ENCODE measurements at places on chromosomes 2 and 18.

DNA sequence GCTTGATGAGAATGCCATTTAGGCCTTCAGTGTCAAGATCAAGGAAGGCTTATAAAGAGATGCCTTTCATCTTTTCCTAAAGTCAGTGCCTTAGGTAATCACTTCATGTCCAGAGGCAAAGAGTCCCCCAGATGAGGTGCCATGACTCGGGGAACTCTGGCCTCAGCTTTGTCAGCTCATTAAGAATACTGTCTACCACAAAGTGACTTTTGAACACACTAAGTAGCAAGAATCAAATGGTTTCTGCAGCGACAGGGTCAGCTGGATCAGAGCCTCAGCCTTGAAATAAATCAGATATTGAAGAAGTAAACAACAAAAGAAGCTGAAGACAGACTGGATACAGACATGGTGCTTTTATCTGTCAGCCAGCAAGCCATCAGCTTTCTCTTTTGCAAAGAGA lies 120.1 kb upstream of the SLC39A10 start:
- DNase-seq, result no peak

DNA sequence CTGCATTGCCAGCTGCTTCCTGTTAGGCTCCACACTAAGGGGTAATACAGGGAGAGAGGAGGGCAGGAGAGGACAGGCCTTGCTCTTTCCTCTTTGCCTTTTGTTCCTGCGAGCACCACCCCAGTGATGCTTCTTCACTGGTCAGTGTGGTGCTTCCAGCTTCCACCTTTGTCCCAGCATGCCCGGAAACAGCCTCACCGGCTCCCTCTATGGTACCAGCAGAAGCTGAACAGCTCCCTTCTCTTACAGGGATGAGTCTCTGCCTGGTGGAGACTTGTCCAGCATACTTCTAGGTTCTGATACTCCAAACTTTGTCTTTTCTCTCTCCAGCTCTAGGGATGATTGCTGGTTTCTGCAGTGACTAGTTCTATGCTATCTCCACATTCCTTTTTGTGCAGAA lies 413.3 kb downstream of the TSN start:
- DNase-seq, result no peak

- DNase-seq, result no peak
Measured at GRCh38 chr2:59181347-59181746, 940.2 kb upstream of the FANCL start.

GRCh38 chr2:137888845-137889244 lies 75.4 kb upstream of the HNMT start:
- no peak for DNase-seq

GRCh38 chr2:189234991-189235390 lies 55.4 kb upstream of the COL5A2 start:
- no peak for DNase-seq

DNA sequence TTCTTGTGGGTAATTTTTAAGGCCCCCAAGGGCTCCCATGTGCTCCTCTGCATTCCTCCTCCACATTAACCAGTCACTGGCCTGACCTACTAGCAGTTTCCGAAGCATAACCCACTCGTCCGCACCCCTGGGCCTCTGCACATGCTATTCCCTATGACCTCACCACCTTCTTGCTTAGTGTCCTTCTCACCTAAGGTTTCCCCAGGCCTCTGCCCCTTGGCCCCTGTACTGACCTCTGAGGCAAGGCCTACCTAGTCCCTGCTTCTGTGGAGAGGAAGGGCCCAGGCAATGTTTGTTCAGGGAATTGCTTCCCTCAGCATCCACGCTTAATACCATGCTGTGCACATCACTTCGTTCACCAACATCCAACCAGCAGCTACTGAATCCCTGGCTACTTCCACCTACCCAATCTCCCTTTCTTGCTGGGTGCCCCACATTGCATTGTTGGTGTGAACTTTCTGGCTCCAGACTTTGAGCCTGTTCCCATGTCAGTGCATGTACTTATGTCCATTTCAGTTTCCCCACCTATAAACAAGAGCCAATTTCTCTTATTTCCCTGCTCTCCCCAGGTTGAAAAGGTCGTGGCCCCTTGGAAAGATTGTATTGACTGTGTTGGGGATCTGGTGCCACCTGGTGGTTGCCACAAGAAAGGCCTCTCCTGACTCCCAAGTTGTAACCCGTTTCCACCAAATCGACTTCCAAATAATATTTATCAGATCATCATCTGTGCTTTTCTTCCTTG lies 19.2 kb upstream of the TMEM177 start:
- DNase-seq, result no peak

- DNase-seq, result no peak
Measured at GRCh38 chr2:138444411-138444810, 57.2 kb upstream of the SPOPL start.

GRCh38 chr2:85710687-85711577 lies 16.8 kb downstream of the GNLY start:
- no peak for DNase-seq

DNA sequence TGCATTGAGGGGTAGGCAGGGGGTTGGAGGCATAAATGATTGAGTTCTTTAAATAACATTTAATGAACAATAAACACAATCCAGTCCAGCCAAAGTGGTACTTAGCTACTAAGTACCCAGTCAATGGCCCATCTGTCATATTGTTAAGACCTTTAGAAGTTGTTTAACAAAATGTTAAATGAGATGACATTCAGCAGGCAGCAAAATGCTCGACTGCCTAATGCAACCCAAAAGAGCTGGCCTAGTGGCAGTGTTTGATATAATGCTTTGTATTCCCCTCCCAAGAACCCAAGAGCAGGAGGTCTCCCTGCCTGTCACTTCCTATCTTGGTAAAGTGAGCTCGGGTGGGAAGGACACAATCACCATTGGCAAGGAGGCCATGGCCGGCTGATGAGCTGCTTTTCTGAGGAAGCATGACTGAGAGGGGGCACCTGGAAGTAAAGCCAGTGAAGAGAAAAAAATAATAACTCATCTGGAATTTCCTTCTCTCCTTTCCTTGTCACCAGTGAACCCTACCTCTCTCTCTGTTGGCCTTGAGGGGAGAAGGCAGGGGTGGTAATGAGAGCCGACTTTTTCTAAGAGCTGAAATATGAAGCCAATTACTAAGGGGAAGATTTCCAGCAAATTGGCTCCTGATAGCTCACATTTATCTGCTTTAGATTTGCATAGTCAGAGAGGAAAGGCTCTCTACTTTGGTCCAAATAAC lies 140.6 kb downstream of the C1D start:
- no peak for DNase-seq

DNA sequence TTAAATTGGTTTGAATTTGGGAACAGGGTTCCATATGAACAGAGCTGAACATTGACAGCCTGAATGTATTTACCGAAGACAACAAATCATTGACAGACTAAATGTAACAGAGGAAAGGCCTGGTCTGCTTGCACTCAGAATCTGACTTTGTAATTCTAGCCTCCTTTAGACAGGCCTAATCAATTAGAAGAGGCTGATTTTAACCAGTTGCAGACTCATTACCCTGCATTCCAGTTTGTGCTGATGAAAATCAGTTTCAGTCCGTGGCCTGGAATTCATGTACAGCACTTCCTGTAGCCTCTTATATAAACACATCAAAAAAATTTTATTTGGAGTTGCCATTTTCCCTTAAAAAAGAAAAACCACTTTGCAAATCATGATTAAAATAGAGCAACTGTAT lies 93.1 kb upstream of the ZFP36L2 start:
- DNase-seq, result no peak

DNA sequence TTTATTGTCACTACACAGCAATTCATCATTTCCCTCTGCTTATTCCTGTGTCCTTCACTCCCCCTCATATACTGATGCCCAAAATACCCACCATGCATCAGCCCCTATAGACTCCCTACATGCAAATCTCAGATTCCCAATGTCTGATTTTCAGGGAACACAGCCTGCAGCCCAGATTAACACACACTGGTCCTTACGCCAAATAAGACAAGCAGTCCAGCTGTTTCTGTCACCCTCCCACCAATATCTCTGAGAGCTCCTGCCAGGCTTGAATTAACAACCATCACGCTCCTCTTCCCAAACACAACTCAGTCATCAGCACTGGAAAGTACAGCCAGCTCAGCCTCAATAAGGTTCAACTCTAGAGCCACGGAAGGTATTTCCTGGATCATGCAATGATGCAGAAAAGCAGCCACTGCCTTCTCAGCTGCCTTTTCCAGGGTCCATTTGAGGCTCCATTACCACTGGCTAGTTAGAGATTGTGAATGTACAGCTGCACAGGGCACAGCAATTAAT lies 39.0 kb upstream of the SLC35F5 start:
- DNase-seq, result no peak

DNA sequence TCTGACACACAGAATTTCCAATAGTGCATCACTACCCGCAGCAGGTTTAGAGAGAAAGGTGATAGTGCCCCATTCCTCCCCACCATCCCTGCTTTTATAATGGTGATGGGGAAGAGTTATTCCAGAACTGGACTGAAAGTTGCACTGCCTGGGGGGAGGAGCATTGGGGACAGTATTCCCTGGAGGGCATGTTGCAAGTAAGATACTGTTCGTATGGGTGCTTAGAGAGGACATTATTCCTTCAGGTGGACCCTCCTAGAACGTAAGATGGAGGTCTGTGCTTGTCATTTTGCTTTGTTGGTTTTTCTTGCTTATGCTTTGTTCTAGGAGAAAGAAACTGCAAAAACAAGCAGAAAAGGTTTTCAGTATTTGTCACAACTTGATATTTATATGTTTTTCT lies 23.7 kb downstream of the MRPS9 start:
- DNase-seq, result no peak

DNA sequence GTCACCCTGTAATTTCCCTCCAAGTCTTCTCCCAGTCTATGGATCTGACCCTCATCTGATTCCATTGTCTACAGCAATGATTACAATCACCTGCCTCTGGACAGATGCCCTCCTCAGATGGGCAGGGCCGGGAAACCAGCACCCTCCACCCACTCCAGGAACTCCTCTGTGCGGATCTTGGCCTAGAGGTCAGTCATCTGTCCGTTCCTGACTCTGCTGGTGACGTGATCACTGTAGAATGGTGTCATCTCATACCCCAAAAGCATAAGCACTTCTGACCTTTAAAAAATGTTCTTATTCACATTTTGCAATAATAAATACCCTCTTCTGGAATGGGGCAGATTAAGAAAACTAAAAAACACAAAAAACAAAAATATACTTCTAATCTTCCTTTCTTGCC lies 29.5 kb upstream of the BZW1 start:
- DNase-seq, result no peak

GRCh38 chr2:43349904-43350303 lies 123.5 kb upstream of the ZFP36L2 start:
- DNase-seq, result no peak

DNA sequence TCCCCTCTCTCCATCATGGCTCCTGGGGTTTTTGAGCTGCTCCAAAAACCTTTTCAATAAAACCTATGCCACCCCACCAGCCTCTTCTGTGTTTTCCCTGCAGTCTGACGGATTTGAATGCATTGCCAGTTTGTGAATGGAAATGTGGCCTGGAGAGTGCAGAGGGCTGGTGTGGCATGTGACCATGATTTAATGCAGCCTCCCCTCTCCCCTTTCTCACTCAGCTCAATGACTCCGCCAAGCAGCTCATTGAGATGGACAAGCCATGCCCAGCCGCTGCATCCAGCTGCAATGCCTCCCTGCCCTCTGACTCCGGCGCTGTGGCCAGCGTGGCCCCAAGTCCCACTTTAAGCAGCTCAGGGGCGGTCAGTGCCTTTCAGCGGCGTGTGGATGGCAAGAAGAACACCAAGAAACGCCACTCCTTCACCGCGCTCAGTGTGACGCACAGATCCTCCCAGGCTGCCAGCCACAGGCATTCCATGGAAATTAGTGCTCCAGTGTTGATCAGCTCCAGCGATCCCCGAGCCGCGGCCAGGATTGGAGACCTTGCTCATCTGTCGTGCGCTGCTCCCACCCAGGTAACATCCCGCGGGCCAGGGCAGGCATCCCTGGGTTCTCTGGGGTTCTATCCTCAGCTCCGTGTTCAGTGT lies 215.3 kb downstream of the SEPTIN10 start:
- no peak for DNase-seq

DNA sequence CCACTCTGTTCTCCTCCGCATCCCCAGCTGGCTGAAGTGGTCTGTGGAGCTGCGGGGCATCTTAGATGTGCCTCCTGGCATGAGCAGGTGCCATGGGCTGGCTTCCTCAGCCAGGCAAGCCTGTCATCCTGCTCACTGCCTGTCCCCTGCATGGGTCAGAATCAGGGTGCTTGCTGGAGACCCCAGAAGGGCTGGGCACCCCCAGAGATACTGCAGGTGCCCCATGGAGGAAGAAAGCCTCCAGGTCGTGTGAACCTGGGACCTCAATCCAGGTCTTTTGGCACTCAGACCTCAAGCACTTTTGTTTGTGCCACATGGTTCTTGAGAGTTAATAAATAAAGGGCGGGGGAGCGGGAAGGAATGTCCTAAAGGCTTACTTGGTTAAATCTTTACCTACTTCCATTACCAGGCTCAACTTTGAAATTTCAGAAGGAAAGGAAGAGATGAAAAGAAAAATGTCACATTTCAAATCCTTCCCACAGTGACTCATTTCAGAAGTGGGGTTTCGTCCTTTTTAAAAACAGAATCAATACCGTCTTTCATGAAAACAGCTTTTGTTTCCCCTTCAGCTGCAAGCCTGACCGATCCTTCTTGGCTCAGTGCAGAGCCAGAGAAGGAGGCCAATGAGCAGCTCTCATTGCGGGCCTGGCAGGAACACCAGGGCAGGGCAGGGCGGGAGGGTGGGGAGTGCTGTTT lies 69.9 kb downstream of the RHOB start:
- DNase-seq, result no peak

DNA sequence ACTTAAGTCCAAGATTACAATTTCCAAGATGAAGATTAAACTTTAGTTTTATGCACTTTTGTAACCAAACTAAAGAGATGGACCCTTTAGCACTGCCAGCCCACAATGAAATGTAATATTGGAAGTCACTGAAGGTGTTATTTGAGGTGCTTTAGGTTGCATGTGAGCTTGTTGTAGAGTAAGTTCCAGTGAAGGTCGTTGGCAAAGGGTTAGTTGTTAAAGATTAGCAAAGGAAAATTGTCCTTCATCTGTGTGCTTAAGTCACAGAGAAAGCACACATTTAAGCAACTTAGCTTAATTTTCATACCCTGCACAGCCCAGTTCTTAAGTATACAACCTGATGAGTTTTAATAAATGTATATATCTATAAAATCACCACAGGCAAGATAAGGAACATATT lies 46.7 kb downstream of the MGAT5 start:
- DNase-seq, result no peak

DNA sequence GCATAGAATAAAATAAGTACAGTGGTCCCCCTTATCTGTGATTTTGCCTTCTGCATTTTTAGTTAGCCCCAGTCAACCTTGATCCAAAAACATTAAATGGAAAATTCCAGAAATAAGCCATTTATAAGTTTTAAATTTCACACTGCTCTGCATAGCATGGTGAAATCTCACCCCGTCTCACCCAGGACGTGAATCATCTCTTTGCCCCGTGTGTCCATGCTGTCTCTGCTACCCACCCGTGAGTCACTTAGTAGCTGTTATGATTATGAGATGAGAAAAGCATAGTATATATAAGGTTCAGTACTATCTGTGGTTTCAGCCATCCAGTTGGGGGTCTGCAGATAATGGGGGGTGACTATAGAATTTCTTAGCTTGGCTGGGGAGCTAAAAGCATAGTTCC lies 67.3 kb downstream of the RHBDD1 start:
- no peak for DNase-seq
